Mesenteric fat pad (tissue), 1 donor: ENCODE measurements at places on chromosomes 1 and 21. TPM values are rescaled to one million over a fixed set of nuclear protein-coding genes. Genes with fewer than 3 reads are reported as not detected.

DNA sequence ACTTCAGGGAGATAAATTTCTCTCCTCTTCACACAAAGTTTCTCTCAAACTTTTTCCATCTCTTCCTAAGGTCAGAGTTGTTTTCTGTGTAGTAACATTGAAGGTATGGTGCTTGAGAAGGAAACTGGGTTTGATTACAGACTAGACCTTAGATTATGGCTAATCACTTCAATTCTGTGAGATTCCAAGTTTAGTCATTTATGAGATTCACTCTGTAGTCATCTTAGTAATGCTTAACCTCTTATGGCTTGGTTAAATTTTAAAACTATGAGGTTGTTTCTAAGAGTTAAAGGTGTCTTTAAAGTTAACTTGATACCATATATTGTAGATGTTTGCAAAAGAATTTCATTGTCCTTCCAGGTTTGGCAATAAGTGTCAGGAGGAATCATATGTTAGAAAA, 1092.2 kb downstream of the KCNT2 start:
- no peak for DNase-seq

GRCh38 chr1:229786974-229787610, 161.0 kb downstream of the URB2 start:
- no peak for DNase-seq

FCRL6 gene
- not detected for total RNA-seq

- no peak for DNase-seq
Measured at GRCh38 chr1:244173769-244174168, 122.7 kb downstream of the ZBTB18 start.

SH2D5 gene
- 0.22 TPM for total RNA-seq

DNA sequence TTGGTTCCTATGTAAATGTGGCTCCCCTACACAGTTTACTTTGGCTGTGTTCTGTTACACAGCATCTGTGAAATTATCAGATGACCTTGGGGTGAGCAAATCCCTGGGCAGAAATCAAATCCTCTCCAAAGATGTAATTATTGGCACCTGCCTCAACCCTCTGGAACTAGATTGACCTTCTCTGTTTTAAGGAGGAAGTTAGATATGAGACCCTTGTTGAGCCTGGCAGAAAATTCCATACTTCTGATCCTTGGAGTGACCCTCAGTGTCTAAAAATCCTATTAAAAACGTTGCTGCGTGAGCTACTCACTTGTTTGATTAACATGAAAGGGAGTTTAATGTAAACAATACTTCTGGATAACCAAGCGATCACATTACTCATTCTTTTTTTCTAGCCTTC, 122.0 kb downstream of the CLIC6 start:
- DNase-seq: no peak
